ENCODE measurements at places on chromosomes 5 and 9.

GRCh38 chr5:77015938-77016569 lies 14.2 kb upstream of the AGGF1 start:
- DNase-seq, result peak; percentile 60

DNA sequence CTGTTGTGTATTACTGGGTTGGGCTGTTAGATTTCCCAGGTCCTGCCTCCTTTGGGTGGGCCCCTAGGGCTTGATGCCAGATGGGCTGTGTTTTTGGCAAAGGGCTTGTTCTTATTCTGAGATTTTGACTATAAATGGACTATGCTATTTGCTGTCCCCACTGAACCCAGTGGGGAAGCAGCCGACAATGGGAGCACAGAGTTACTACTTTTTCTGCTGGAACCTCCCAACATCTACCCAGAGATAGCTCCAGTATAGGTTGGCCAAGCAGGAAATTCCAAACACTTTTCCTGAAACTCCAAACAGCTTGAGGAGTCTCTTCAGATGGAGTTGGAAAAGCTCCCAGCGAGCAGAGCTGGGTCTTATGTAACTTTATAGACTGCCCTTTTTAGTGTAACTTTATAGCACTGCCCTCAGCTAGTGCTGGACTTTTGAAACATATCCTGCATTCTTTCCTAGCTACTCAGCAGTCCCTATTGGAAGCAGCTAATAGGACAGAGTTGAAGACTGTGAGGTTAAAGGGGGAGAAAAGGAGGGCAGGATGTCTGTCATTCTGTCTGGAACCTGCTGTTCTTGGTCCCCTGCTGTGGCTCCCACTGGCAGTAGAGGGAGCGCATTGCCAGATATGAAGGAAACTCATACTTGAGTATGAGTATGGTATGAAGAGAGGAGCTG lies 21.0 kb downstream of the RUSC2 start:
- DNase-seq, result no peak

DNA sequence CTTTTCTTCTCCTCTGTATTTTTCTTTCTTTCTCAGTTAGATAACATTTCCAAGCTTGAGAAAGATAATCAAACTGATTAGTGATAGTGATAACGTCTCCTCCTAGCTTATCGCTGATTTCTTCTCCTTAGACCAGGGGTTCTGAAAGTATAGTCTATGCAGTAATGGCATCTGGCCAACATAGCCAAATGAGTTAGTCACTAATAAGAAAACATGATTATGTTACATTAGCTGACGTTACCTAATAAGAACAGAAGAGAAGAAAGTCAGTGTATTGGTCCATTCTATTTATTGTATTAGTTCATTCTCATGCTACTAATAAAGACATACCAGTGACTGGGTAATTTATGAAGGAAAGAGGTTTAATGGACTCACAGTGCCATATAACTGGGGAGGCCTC lies 111.2 kb downstream of the STRBP start:
- no peak for DNase-seq

GRCh38 chr5:76082772-76083554 lies at the start of gene SV2C:
TSS of gene SV2C (plus strand) at chr5:76083383. CDS start at chr5:76131751, 48,368 bp downstream.
- DNase-seq, result peak; percentile 4

- no peak for DNase-seq
These were observed 48.0 kb downstream of the RUSC2 start for GRCh38 chr9:35537913-35538312.

GRCh38 chr5:100800562-100800961 lies 102.5 kb downstream of the ST8SIA4 start:
- DNase-seq, result no peak

DNA sequence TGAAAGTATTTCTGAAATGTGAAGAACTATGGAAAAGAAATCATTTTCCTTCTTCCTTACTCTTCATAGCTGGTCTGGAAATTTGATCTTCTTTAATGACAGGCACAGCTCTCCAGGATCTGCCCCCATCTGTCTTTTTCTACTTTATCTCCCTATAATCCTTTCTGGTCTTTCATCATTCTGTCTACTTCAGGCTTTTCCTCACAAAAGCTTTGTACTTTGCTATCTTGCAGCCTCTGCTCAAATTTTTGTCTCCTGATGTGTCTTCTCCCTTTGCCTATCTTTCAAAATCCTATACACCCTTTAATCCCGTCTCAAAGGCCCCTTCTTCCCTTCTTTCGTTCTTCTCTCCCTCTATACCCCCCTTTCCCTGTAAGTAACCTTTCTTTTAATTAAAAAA lies 114.9 kb upstream of the ATP10B start:
- no peak for DNase-seq

- DNase-seq, result no peak
These were observed 25.3 kb upstream of the MSX2 start for GRCh38 chr5:174699131-174699530.

Measured in COR-L47 (cell line).